ENCODE measurements at places on chromosomes 11 and 22. TPM values are rescaled to one million over a fixed set of nuclear protein-coding genes. Genes with fewer than 3 reads are reported as not detected.

Gene ZC3H12C
- 9.7 TPM for total RNA-seq

Gene SCT
- not detected for total RNA-seq

Gene APOL1
- 9.8 TPM for total RNA-seq

Gene HOATZ
- under 0.01 TPM for total RNA-seq

Gene TMEM86A
- 0.25 TPM for total RNA-seq

Gene HSCB
- total RNA-seq, result 18.8 TPM

Gene A4GALT
- 1.8 TPM for total RNA-seq

Gene RTN4R
- 0.77 TPM for total RNA-seq

Gene DYNC2H1
- 91.6 TPM for total RNA-seq

Gene RPLP2
- 143 TPM for total RNA-seq

Gene IL17REL
- not detected for total RNA-seq

Gene CBX6
- 50.2 TPM for total RNA-seq

Gene CRYBB2
- not detected for total RNA-seq

Gene TTC28
- total RNA-seq, result 31.4 TPM

Gene GGTLC2
- total RNA-seq, result not detected

Gene OPCML
- total RNA-seq, result 0.22 TPM

Gene PRRG4
- 0.12 TPM for total RNA-seq

Gene KRTAP5-11
- not detected for total RNA-seq

Gene OR4A16
- not detected for total RNA-seq

Gene OR8U1
- total RNA-seq, result not detected

Gene PHF21A
- 12.6 TPM for total RNA-seq

Gene CLTCL1
- 9.5 TPM for total RNA-seq

Gene IFITM10
- 0.89 TPM for total RNA-seq

Gene MAP6
- 1.1 TPM for total RNA-seq

Gene STK33
- 4.7 TPM for total RNA-seq

Gene ANO1
- total RNA-seq, result not detected

Gene BRSK2
- total RNA-seq, result 0.50 TPM

Gene OR8G1
- not detected for total RNA-seq

Gene MUC5B
- total RNA-seq, result not detected

Gene CBLIF
- total RNA-seq, result not detected

Gene CCDC73
- not detected for total RNA-seq

Gene SCGB1A1
- total RNA-seq, result not detected

Gene WNT11
- not detected for total RNA-seq

Gene ARHGAP8
- 0.25 TPM for total RNA-seq

Gene ENDOD1
- total RNA-seq, result 53.7 TPM

Gene ZNF280B
- total RNA-seq, result 1.1 TPM

Gene UPB1
- total RNA-seq, result not detected

Gene SVIP
- 4.6 TPM for total RNA-seq

Gene ARHGEF17
- 37.2 TPM for total RNA-seq

Gene TMEM191B
- 0.12 TPM for total RNA-seq

Gene MUC5AC
- under 0.01 TPM for total RNA-seq

Gene ABCC8
- total RNA-seq, result not detected

Gene GSC2
- not detected for total RNA-seq

Gene GVQW3
- total RNA-seq, result 2.3 TPM

All from uterine smooth muscle cell (primary cell).